Activated gamma-delta T cell (primary cell): ENCODE measurements at places on chromosomes 1 and 21.

- DNase-seq = no peak
Measured at GRCh38 chr1:204398197-204399125, 13.2 kb downstream of the PPP1R15B start.

GRCh38 chr1:5369223-5369622 lies 623.0 kb downstream of the NPHP4 start:
- DNase-seq = no peak

DNA sequence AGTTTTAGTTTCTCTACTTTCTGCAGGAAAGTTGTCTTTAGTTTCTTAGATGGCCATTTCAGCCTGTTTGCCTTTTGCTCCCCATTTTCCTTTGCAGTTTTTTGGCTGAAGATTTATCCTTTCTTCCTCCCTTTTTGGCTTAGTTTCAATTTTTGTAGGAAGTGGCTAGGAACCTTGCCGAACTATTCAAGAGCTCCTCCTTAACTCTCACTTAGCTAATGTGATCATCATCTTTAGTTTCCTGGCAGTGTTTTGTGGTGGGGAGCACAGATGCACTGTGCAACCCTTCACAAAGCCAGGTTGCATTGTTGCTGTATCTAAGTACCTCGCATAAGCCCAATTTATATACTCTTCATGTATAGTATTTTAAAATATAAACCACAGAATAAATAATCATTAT lies 28.8 kb upstream of the CCDC181 start:
- no peak for DNase-seq

DNA sequence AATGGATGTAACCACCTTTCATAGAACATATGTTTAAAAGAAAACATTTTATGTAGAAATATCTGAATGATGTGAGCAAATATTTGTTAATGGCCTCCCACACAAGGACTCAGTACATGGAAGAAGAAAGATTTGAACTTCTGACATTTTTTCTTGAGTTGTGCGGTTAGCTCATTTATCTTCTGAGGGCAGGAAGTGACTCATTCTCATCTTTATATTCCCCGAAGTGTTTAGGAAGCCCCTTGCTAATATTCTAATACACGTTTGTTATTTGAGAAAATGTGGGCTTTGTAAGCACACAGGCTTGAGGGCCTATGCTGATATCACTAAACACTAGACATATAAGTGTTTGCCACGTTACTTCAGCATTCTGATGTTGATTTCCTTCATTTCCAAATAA lies 392.5 kb upstream of the PTBP2 start:
- DNase-seq = no peak

DNA sequence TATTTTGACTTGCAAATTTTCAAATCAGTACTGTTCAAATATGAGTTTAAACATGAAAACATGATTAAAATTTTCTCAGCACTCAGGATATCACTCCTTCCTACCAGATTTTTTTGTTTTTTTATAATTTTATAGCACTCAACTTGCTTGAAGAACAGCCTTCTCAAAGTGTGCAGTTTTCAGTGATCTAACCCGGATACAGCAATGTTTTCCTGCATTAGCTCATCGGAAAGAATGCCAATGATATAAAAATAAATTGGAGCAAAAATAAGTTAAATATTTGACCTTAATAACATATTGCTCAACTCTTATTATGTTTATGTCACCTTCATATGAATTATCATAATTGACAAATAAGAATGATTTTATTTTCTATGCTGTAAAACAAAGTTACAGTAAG lies 766.8 kb downstream of the USP25 start:
- DNase-seq = no peak

DNA sequence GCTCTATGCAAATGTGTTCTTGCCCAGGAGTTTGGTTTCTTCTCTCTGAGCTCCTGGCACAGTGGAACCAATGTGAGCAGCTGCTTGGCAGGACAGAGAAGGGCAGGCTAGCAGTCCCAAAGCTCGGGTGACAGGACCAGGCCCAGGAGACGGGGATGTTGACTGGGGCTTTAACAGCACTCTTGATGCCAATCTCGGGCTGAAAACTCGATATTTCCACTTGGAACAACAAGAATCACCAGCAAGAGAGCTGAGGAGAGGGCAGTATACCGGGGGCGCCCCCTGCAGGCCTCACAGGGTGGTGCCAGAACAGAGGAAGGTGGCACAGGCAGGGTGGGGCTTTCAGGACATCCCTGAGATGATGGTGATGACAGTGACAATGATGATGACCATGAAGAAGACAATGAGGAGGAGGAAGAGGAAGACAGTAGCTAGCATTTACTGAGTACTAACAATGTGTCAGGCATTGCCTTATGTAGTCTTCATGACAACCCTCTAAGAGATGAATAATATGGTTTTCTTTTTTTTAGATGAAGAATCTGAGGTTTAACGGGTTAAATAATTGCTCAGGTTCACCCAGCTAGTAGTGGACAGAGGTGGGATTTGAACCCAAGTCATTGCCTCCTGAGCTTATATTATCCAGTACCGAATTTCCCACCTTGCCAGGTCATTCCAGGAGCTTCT lies 2.7 kb upstream of the KCNJ9 start:
- DNase-seq = peak; percentile 17

GRCh38 chr1:17013491-17014320 lies 2.0 kb upstream of the ATP13A2 start:
- no peak for DNase-seq

GRCh38 chr1:232534552-232535517 lies 95.1 kb downstream of the SIPA1L2 start:
- no peak for DNase-seq
